ENCODE measurements at places on chromosomes 5 and 9.

DNA sequence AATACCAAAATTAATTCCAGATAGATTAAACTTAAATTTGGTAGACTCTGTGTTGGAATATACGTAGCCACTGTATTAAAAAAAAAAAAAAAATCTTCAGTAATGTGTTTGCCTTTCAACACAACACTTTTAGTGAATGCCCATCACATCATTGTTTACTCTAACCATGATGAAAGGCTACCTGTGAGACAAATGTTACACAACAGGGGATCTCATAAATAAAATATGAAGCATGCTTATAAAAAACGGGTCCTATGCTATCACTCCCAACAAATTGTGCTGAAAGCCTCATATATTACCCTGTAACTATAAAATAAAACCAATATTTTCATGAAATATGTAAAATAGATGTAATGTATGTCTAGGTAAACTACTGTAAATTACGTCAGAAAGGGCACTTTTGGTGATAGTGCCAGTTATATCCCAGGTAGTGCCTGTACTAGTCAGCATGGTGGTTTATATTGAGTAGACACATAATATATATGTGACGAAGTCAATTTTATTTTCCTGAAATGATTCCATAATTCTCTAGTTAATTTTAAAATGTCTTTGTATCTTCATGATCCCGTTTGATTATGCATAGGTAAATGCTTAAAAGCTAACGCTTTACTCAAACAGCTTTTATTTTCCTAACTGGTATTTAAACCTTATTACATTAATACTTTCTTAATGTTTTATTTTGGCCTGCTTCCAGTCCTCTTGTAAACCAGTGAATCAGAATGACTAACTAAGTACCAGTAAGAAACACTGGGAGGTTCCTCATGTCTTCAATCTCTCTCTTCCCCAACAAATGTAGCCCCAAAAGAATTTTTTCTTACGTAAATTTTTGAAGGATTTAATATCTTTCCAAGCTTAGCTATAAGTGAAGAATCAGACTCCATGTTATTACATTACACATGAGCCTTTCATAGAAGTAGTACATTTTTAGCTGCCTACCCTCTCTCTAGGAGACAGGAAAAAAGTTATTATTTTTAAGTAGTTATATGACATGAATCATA is 420.3 kb downstream of the GABRG2 start:
- DNase-seq = no peak

- DNase-seq = no peak
Observed at GRCh38 chr9:134376386-134377142, 50.3 kb downstream of the RXRA start.

GRCh38 chr5:35151146-35151920 is 79.0 kb downstream of the PRLR start:
- DNase-seq = no peak

- no peak for DNase-seq
Observed at GRCh38 chr5:144205141-144205551, 34.5 kb downstream of the KCTD16 start.

DNA sequence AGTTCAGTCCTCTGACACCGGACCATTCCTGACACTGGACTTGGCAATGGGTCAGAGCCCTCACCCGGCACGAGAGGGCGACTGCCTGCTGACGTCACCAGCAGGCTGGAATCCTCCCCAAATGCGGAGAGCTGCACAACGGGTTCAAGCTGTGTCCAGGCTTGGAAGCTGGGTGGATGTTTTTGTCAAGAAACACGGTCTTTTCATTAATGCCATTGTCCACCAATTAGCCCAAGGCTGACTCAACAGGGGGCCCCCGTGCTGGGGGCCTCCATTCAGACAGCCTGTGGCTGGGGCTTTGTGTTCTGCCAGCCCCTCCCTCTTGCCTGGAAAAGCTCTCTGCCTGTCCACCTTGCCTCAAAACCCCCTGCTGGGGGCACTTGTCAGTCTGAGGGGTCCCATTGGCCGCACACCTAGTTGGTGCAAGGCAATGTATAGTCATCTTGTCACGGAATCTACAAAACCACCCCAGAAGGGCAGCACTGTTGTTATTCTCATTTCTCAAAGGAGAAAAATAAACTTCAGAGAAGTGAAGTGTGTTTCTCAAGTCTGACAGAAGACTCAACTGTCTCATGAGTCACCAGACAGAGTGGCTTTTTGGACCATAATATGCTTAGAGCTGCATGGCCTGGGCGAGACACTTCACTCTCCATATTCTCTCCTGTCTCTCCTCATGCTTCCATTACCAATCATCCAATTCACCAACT is 24.6 kb downstream of the NDUFA8 start:
- no peak for DNase-seq

GRCh38 chr9:114804505-114804904 is 1.3 kb downstream of the TNFSF15 start:
- no peak for DNase-seq

DNA sequence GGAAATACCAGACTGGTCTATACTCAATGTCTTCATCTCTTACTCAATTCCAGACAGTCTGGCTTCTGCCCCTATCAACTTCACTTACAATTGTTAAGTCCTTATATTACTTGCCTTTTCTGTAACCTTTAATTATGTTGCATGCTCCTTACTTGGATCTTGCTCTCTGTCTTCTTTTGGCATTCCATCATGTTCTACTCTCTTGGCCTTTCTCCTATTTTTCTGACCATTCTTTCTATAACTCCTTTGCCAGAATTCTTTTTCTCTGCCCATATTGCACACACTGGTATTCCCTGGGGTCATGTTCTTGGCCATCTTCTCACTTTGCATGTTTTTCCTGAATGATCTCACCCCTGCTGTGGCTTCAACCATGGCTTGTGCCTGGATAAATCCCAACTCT is 209.8 kb upstream of the ZNF462 start:
- DNase-seq = no peak

GRCh38 chr5:98321361-98321760 is 452.1 kb upstream of the RGMB start:
- DNase-seq = no peak

DNA sequence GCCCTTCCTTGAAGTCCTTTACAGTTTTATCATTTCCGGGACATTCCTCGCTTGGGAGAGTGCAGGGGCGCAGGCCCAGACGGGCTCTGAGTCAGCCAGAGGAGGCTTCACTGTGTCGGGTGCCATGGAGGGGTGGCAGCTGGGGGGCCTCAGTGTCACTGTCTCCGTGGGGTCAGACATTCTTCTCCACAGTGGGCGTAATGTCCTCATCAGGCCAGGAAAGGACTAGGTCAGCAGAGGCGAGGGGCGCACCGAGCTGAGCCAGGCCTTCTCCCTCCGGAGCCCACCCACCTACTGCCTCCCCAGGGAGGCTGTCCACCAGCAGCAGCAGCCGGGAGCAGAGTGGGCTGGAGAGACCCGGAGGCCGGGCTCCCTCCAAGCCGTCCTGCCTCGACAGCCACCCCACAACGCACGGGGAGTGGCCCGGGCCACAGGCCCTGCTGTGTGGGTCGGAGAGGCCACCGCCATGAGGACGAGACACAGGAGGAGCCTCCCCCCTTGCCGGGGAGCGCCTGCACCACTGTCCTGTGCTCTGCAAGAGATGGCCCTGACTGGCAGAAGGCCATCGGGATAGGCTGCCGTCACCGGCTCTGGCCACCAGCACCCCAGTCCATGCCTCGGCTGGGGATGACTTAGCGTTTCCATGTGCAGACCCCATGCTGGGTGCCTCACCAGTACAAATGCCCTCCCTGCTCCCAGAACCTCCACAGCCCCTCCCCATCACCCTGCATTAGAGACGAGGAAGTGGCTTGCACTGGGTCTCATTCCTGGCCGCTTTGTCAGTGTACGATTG is 26.5 kb downstream of the SARDH start:
- DNase-seq = no peak

GRCh38 chr9:111914749-111915424 is 18.3 kb downstream of the UGCG start:
- no peak for DNase-seq

- DNase-seq = no peak
Observed at GRCh38 chr5:149596712-149597111, 15.4 kb downstream of the ARHGEF37 start.

DNA sequence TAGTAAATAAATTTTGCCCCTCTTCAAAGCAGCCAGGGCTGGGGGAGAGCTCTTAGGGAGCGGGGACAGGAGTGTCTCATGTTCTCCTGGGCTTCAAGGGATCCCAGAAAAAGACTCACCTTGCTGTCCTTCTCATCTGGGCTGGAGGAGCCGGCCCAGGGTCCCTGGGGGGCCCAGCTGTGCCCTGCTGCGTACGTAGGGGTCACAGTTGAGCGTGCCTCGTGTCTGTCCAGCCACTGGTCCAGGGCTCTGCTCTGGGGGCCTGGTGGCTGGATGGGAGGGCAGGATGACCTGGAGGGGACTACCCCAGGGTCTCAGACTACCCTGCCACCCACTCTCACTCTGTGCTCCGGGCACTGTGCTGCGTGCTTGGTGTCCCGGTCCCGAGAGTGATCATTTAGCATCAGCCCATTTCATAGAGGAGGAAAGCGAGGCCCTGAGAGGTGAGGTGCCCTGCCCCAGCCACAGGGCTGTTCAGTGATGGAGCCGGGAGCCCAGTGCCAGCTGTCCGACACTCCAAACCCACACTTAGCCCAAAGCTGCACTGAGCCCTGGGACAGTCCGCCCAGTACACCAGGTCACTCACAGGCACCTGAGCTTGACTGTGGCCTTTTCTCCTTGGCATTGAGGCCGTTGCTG is 26.2 kb upstream of the TDRD7 start:
- DNase-seq = no peak

DNA sequence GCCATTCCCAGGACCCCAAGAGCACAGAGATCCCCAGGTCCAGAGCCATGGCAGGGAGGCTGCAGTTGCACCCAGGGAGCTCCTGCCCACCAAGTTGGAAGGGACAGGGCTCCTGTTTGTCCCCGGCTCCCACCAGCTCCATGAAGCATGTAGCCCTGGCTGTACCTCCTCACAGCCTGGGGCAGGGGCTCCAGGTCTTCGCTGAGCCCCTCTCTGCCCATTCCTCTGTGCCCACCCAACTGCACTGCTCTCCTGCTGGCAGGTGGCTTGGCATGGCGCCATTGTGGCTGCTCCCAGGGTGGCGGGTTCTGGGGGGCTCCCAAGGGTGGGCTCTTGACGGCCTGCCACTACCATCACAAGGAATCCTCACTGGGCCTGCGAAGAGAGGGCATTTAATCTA is 197.5 kb upstream of the DAB2 start:
- no peak for DNase-seq

- DNase-seq = no peak
Observed at GRCh38 chr5:22844155-22844554, 9.0 kb downstream of the CDH12 start.

- no peak for DNase-seq
Observed at GRCh38 chr5:128765448-128766061, 199.7 kb upstream of the SLC27A6 start.

GRCh38 chr9:135484460-135485277 is 5.1 kb downstream of the PPP1R26 start:
- no peak for DNase-seq

DNA sequence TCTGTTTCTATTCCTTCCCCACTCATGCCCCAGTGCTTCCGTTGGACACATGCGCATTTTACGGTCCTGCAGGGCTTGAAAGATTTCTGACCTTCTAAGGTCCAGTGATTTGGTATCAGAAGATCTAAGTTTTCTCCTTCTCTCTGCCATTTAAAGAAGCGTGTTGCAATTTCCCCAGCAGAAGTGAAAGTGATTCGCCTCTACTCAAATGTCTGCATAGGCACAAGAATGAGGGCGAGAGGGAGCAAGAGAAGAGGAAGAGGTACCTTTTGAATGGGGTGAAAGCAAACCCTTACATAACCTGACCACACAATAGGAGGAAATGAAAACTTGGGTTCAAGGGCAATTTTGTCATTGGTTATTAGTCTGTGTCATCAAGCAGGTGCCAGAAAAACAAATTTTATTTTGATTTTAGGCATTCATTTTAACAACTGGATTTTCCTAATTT is 31.7 kb upstream of the NR3C1 start:
- no peak for DNase-seq

GRCh38 chr9:135978642-135979546 is 17.7 kb upstream of the UBAC1 start:
- DNase-seq = no peak

DNA sequence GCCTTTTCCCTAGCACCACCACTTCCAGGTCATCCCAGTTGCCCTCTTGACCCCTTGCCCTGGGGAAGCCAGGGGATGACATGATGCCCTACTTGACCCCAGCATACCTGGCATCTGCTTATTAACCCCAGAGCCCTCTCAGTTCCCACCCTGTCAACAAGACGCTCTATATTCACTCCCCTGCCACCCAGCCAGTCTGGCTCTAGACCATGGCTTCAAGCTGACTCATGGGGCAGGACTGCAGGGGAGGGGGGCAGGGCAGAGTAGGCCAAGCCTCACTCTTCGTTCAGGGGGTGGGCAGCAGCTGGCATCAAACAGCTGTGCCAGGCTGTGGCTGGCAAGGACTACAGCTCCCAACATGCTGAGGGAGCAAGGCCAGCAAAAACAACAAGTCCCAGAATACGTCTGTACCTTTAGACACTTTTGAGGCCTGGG is 5.3 kb downstream of the ATOSB start:
- DNase-seq = peak; percentile 58

DNA sequence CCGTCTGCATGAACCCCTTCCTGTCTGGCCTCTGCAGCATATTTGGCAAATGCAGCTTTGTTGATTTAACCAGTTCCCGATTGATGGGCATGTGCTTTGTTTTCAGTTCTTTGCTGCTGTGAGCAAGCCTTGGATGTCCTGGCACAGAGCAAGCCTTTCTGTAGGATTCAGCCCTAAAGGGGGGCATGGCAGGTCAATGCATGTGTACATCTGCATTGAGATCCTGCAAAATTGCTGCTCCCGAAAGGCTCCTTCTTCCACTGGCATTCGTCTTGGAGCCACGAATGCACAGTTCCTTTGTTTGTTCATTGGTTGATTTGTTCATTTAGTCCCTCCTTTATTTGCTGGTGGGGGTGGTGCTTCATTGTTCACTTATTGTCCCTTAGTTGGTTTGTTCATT is 34.8 kb downstream of the COL5A1 start:
- no peak for DNase-seq

GRCh38 chr5:54518146-54518817 is 723 bp downstream of the SNX18 start:
- no peak for DNase-seq

DNA sequence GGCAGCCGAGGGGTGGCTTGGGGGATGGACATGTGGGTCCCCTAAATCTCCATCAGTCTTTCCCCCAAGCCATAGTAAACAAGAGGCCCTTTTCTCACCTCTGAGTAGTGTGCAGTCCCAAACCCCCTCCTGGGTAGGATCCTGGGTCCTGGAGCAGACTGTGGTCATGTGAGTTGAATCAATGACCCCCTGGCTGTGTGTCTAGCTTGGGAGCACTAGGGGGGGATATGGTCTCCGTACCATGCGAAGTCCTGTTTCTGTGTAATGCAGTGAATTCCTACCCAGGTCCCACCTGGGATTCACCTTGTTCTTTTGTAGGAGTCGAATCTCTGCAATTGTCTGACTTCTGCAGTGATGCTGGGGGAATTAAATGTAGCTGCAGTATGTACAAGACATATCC is 66.2 kb downstream of the FGF18 start:
- DNase-seq = no peak
